Mesothelial cell of epicardium (in vitro differentiated cells): ENCODE measurements at places on chromosomes 7 and 10.

DNA sequence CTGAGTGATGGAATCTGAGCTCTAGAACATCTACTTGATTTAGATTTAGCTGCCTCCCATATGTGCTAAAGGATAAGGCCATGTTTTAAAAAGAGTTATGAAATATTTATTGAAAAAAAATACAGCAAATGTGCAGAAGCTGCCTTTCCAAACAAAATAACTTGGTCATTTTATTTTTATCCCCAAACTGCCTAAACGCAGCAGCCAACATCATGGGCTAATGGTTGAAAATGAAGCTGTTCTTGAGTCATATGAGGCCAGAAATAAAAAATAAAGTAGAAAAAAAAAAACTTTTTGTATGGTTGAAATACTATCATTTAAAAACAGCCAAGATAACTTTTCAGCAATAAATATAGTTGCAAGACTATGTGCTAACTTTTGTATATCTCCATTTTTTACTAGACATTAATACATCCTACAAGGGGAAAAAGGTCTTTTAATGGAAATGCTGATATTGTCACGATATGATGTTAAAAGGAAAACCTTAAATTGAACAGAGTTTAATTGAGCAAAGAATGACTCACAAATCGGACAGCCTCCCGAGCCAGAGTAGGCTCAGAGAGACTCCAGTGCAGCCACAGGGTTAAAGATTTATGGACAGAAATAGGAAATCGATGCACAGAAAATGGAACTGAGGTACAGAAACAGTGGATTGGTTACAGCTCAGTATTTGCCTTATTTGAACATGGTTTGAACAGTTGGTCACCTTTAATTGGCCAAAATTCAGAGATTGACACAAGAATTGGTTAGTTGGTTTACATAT is 305.8 kb downstream of the MDFIC start:
- DNase-seq: no peak

DNA sequence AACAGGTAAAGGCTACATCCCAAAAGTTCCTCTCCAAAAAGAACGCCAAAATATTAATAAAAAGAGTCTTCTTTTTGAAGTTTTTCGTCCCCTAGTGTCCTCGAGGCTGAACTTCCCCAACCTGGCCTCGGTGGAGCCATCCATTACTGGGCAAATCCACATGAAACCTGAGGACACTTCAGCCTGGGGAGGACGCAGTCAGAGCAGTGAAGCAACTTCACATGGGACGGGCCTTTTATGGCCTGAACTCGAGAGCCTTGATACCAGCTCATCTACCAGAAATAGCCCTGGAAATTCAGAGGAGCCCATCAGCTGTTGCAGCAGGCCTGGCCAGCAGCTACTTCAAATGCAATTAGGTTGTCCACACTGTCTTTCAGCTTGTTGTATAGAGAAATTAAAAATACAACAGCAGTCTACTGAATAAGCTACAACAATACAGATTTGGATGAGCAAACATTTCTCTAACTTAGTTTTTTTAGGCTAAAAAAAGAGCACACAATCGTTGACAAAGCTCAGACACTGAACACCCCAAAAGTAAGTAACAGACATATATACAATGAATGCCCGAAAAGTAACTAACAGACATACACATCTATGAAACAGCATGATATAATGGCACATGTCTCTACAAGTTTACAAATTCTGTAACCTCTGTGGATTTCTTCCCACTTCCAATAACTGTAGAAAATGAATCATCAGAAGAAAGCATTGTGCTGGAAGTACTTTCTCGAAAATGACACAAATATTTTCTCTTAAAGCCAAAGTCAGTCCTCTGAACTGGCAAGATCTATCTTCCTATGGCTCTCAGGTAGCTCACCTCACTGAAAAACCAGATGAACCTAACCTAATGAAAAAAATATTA is at the start of gene SVIL:
Gene SVIL (minus strand): TSS at position 208 of the 862 bp plus-strand sequence. CDS start 79,913 bp downstream, outside the sequence.
- DNase-seq: no peak

GRCh38 chr10:33336582-33337325 is 2.3 kb upstream of the NRP1 start:
- DNase-seq: peak; percentile 25

GRCh38 chr10:103007017-103007416 is 88.9 kb downstream of the CNNM2 start:
- DNase-seq: no peak

DNA sequence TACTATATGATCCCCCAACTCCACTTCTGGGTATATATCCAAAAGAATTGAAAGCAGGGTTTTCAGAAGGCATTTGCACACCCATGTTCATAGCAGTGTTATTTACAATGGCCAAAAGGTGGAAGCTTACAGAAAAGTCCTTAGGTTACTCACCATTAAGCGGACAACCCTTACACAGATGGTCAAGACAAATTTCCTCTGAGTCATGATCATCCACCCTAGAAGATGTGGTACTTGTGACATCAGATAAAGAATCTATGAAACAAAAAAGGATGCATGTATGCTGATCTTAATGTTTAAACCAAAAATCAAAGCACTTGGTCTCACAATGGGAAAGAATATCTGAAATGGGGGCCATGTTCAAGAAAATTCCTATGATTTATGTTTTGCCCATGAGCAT is 31.1 kb downstream of the ZC3HAV1 start:
- DNase-seq: no peak

DNA sequence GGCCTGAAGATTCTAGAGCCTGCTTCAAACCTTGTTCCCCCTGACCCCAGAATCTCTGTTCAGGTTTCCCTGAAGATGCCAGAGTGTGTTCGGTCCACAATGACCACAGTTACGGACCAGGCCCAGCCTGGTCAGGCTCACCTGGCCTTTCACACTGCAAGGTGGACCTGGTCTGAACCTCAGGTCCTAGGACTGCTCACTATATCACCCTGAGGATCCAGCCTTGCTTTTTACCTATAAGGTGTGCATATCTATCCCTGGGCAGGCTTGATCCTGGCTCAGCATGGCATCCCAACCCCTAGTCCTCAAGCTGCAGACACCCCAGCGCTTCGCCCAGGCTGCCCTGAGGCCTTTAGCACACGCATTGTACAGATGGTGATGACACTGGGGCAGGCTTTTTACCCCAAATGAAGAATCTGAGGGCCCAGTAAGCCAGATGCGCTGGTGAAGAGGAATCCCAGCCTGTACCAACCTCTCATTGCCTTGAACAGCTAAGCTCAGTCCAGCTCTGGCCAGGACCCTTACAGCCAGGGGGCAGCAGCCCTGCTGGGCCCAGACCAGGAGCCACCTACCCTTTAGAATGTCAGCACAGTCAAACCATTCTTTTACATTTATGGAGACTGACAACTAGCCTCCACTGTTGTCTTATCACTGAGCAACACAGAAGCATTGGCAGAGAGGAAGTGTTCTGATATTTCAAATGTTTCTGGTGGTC is 28.0 kb downstream of the MAT1A start:
- DNase-seq: no peak
